ENCODE measurements at places on chromosomes 5 and 9.

GRCh38 chr5:126052791-126053190 lies 370.4 kb upstream of the GRAMD2B start:
- DNase-seq: no peak

GRCh38 chr9:114033397-114034103 lies 44.5 kb downstream of the AMBP start:
- no peak for DNase-seq

GRCh38 chr9:4017749-4018491 lies 281.9 kb downstream of the GLIS3 start:
- no peak for DNase-seq

DNA sequence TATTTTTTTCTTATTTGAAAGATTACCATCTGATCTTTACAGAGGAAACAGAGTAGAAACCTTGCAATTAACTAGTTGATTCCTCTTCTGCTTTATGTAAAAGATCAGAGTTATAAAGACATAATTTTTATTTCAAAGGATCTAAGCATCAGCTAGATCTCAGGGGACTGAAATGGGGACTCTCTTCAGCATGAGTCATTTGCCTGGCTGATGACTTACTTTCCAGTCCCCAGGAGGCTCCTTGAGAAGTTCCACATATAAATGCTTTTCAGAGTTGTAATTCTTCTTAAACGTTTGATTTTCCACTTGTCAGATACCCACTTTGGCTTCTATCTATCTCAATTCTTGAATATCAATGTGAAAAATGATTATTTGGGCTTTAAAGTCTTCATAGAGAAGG lies 389.4 kb downstream of the RAB3C start:
- no peak for DNase-seq

- DNase-seq: no peak
These were observed 5.5 kb downstream of the CDC37L1 start for GRCh38 chr9:4684820-4685219.

DNA sequence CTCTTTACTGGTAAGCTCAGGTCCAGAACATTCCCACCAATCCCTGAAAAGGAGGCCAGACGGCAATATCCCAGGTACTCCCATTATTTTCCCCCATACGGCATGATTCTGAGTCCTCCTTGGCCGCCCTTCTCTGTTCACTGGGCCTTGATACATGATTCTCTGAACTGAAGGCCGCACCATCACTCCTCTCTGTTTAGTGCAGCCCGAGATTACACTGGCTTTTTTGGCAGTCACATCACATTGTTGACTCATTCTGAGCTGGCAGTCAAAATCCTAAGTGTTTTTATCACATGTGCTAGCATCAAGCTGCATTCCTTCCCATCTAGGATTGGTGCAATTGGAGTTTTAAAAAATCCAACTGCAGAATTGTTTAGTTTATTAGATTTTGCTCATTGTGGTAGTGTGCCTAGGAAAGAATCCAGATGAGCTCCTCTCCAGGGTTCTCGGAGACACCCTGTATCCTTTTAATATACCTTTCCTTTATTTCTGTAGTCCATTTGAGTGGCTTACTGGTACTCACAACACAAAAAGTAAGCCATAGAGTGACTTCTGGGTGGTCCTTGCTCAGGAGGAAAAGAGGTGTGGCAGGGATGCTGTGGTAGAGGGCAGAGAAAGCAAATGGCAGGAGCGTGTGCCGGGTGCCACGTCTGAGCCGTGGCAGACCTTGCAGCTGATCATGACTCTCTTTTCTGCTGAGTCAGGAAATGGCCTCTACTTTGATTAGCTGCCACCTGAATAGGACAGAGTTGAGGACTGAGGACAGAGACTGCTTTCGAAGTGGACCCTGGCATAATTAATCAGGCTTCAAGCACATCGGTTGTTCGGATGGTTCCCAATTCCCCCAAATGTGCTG lies 121.1 kb upstream of the IL12B start:
- DNase-seq: no peak

DNA sequence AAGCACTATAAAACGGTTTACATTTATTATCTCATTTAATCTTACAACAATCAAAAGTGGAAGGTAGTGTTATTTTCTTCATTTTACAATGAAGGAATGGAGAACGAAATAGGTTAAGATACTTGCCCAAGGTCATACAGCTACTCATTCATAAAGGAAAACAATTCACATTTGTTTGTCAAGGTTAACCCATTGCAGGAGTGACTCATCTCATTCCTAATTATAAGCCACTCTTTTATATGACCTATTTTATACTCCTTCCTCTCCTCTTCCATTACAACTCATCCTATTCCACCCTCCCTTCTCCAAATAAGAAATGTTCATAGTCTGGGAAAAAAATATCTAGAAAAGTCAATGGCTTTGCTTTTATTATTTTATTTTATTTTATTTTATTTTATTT lies 29.6 kb downstream of the CRHBP start:
- no peak for DNase-seq

- DNase-seq: no peak
These were observed 145.9 kb downstream of the GABRB2 start for GRCh38 chr5:161400583-161400982.

DNA sequence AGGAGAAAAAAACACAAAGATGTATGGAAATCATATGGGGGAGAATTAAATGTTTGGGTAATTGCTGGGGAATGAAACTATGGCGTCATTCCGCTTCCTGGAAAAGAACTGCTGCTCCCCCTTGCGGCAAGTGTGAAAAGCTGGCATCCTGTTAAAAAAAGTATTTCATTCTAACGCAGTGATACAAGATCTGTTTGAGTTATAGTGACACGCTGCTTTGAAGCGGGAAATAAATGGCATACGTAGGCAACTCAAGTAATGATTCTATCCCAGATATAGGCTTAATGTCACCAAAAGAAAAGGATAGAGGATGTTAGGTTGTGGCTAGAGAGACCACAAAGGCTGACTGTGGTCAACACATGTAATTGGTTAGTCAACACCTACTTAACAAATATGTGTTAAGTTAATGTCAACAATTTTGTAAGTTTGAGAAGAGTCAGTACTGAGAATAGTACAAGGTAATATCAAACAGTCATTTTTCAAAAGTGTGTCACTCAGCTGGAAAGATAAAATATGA lies 70.2 kb upstream of the ALDH1A1 start:
- DNase-seq: no peak

DNA sequence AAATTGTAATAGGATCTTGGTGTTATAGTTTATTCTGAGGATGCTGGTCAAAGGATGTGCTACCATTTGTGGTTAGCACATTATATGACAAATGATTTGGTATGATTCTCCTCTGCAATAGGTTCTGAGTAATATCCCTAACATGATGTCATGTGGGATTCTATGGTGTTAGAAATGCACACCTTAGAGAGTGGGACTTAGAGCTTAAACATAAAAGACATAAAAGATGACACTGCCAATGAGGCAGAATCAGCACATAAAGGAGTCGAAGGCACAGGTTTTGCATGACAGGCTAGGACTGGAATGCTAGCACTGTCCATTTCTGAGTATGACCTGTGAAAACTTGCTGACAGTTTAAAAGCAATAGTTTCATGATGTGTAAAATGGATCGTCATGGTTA lies 100.4 kb downstream of the OSTF1 start:
- no peak for DNase-seq

- DNase-seq: no peak
These were observed 43.8 kb downstream of the SPINK5 start for GRCh38 chr5:148107608-148108007.

DNA sequence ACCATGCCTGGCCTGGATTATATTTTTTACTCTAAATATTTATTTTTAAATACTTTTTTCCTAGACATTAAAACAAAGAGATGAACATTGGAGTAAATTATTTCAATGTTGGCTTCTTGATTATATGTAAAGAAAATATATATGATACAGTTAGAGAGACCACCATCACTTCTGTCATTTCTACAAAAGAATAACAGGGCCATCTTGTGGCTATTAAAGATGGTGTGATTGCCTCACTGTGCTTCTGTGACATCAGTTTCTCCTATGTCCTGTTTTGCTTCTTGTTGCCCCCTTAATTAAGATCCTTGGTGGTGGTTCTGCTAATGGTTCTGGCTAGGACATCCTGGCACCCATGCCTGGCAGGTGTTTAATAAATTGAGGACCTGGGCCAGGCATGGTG lies 32.9 kb downstream of the NDFIP1 start:
- no peak for DNase-seq

- DNase-seq: peak; percentile 48
These were observed 9.9 kb upstream of the SPARC start for GRCh38 chr5:151696470-151697061.

DNA sequence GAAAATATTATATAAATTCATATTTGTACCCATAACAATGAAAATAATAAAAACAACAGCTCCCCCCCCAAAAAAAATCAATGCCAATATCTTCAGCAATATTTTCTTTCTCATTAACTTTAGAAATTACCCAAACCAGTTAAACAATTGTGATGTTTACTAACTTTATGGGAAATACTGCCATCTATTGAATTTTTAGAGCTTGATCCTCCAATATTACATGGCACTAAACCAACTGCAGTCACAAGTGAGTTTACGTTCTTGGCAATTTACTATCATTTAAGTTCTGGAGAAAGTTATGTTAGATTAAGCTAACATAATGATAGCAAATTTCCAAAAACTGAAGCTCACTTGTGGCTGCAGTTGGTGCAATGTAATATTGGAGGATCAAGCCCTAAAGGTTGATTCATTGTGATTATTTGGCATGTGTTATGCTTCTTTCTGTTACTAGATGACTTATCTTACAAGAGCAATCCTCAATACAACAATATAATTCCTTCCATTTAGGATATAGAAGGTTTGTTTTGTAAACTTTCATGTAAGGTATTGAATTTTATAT lies 379.5 kb downstream of the CDH18 start:
- no peak for DNase-seq

- DNase-seq: no peak
These were observed 76.3 kb downstream of the AOPEP start for GRCh38 chr9:94802793-94803192.

DNA sequence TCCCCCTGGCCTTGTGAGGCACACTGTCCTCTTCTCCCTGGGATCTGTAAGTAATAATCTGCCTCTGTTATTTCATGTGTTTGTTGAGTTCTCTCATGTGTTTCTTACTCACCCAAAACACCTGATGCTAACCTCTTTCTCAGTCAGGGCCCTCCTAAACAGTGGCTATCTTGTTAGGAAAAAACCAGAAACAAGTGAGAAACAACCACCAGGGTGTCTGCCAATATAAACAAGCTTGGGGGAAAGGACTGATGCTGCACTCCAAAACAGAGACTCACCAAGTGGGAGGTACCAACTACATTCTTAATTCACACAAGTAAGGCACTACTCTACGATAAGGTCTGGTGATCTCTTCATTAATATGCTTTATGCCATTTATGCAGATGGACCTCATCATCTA lies 564.4 kb downstream of the SEMA5A start:
- DNase-seq: no peak

- no peak for DNase-seq
These were observed 617.3 kb upstream of the ST8SIA4 start for GRCh38 chr5:101520417-101520816.
